ENCODE measurements at places on chromosomes 5 and 9.
A peak's percentile ranks its signal among the peaks of the same experiment; 100 is the strongest.

DNA sequence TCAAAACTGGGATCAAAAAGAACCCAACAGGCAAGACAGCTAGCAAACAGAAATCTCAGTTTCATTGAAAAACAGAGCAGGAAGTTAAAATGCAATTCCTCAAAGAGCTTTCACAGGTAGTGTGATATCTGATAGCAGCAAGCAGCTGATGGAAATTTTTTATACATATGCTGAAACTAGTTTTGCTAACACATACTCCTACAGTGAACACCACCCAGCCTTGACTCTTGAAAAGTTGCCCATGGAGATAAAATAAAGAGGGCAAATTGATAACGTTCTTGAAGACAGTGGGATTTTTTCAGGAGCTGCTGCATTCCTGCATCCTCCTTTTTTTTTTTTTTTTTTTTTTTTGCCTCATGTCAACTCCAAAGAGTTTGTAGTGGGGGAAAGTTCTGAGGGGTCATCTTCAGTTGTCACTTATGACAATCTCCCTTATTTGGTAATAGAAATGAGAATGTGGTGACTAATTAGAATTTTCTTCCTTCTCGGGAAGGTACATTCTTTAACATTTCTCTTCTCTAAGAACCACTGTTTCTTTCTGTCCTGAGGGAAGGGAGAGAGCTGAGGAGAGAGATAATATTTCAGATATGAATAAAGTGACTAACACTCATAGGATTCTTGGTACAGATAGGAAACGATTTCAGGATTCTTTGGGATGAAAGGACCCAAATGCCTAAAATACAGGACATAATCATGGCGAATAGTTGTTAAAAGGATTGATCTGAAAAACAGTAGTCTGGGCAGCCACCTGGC, 24.6 kb downstream of the SH3RF2 start:
- DNase-seq: no peak

DNA sequence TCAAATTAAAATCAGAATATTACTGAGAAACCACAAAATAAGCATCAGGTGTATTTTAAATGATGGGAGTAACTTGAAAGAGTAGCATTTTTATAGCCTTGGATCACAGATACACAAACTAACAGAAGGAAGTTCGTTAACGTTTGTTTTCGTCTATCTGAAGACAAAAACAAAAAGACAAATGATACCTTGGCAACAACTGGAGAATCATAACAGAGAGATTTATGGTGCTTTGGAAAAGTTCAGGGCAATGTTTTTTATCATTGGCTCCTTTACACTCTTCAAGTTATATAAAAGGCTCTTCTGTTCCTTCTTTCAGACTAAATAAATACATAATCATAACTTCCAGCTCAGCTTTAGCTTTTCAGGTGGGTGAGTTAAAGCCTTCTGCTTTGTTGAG, 128.1 kb upstream of the VLDLR start:
- DNase-seq: no peak

DNA sequence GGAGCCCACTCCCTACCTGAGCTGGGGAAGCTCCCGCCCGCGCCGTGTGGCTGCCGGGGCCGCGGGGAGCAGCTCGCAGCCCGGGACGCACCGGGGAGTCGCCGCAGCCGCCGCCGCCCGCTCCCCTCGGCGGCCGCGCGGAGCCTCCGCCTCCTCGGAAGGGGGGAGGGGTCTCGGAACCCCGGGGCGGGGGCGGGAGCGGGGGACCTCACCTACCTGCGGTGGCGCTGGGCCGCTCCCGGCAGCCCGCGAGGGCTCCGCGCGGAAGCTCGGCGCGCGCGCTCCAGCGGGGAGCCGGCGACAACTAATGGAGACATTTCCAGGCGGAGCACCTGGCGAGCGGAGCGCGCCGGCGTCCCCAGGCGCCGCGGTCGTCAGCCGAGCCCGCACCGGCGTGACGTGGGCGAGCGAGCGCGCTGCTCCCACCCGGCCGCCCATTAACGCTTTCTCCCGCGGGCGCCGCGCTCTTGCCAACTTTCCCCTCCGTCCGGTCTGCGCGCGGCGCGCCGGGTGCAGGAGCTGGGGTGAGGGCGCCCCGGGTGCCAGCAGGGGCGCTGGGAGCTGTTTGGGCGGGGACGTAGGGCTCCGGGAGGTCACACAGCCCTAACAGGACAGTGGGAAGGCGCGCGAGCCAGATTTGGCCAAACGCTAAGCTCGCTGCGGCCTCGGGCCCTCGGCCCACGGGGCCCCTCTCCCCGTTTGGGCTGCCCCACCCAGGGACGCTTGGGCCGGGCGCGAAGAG, 4.3 kb upstream of the IRX4 start:
- DNase-seq: no peak

DNA sequence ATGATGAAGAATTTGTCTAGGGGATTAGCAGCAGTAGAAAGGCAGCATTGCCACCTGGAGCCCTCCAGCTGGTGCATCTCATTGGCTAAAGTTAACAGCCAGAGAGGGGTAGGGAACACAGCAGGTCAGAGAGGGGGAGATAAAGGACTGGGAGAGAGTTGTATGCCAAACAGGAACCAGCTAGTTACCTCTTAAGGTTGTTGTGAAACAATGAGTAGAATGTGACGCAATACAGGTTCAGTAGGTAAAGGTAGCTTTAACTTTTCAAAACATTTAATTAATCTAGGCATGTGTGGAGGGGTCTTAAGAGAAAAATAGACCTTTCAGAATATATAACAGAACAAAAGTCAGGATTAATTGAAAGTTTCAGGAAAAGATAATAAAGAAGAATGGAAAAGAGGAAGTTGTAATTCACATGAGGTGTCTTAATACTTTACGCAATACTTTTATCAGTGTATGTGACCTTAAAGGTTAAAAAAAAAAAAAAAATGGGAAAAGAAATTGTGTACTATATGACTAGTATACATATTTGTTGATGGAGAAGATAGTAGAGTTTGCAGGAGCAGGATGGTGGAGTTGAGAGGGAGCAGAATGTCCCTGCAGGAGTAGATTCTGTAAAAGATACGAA, 14.3 kb downstream of the FBXO38 start:
- no peak for DNase-seq

GRCh38 chr9:126440940-126441339, 114.3 kb downstream of the MVB12B start:
- DNase-seq: peak; percentile 58
